ENCODE measurements at places on chromosomes 6 and 20.

DNA sequence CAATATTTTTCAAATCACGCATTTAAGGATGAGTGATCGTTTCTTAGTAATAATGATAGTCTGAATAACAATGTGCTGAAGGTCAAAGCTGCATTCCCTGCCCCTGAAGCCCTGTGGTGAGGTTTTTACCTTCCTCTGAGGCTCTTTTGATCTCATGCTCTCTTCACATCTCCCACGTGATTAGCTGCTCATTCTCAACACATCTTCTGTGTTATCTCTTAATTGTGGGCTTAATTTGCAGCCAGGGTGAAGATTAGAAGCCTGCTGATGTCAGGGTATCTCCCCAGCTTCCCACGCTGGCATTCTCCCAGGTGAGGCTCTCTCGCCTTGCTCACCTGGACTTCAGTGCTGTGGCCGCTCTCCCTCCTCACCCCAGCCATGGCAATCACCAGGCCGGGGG is 109.7 kb upstream of the FOXQ1 start:
- DNase-seq: no peak

DNA sequence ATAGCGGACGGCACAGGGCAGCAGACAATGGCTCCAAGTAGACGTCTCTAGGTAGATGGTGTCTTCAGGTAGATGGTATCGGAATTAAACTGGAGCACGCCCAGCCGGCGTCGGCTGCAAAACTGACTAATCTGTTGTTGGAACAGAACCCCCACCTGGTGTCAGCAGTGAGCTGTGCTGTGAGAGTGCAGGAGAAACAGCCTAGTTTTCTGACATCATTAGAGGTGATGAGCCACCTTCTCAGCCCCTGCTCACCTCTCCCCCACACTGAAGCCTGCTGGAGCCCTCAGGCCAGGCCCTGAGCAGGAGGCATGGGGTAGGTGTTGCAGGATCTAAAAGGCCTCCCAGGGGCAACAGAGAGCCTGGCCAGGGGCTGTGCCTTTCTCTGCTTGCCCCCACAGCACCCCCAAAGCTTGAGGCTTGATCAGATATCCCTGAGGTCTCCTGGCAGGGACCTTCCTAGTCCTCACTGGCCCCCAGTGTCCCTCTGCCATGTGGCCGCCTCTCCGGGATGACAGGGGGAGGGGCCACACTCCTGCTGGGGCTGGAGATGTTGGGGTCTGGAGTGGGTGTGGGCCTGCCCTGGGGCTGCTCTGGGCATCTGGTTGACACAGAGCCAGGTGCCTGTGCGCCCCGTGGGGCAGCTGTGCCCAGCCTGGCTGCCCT is 6.9 kb upstream of the HELZ2 start:
- peak; percentile 46 for DNase-seq

DNA sequence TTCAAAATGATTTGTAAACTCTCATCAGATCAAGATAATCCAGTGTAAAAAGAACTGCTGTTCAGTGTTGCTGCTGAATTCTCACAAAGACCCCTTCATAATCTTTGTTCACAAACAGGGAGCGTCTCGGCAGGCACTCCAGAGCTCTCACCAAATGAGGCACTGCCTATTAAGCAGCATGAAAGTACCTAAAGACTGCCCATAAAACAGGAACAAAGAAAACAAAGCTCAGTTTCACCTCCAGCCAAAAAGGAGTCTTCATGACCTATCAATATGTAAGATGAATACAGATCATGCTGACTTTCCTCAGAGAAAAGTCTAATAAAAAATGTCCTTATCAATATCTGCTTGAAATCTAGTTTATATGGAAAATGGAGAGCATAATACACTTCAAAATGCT is 41.8 kb downstream of the GPR63 start:
- no peak for DNase-seq

DNA sequence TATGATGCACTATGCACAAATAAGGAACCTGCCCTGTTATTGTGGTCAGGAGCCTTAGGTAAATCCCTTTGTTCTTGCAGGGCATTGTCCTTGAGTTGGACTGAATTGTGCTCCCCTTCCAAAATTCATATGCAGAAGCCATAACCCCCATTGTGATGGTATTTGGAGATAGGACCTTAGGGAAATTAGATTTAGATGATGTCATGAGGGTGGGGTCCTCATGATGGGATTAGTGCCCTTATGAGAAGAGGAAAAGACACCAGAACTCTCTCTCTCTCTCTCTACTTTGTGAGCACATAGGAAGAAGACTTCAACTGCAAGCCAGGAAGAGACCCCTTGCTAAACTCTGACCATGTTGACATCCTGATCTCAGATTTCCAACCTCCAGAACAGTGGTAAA is 268.0 kb downstream of the LRFN2 start:
- DNase-seq: no peak

- no peak for DNase-seq
Observed at GRCh38 chr6:14210077-14210476, 92.5 kb downstream of the CD83 start.

- DNase-seq: no peak
Observed at GRCh38 chr6:158077676-158078075, 90.4 kb downstream of the SERAC1 start.

GRCh38 chr6:90045535-90045934 is 151.3 kb downstream of the GJA10 start:
- no peak for DNase-seq

GRCh38 chr6:21033575-21034026 is 499.3 kb downstream of the CDKAL1 start:
- DNase-seq: no peak

- no peak for DNase-seq
Observed at GRCh38 chr20:64212755-64213154, 42.8 kb upstream of the PCMTD2 start.

- DNase-seq: no peak
Observed at GRCh38 chr6:97947841-97948240, 664.8 kb upstream of the MMS22L start.

GRCh38 chr6:83505356-83505755 is 7.0 kb upstream of the PRSS35 start:
- no peak for DNase-seq

DNA sequence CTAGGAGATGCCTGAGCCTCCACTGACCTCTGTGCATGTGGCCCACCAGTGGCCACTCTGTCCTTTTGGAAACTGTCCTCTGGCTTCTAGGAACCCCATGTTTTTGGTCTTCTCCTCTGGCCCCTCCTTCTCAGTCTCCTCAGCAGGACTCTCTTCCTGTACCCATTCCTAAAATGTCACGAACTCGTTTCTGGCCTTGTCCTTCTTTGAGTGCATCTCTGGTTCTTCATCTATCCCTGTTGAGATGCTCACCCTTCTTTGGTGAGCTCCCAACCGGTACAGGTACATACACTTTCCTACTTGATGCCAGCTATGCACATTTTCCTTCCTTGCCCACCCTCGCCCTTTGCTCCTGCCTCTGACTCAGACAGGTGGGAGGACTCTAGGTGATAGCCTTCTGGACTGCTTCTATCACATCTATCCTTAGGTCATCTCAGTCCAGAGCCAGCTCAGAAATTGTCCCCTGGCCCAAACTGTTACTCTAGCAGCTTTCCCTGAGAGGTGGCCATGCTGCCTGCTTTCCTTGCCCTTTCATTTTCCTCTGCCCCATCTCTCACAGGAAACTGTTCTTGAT is 14.8 kb upstream of the NNAT start:
- DNase-seq: no peak

- DNase-seq: no peak
Observed at GRCh38 chr20:42628683-42629082, 561.0 kb downstream of the PTPRT start.

- DNase-seq: no peak
Observed at GRCh38 chr6:34237316-34237721, 646 bp downstream of the HMGA1 start.

- DNase-seq: no peak
Observed at GRCh38 chr6:24980507-24981385, 45.0 kb upstream of the RIPOR2 start.

DNA sequence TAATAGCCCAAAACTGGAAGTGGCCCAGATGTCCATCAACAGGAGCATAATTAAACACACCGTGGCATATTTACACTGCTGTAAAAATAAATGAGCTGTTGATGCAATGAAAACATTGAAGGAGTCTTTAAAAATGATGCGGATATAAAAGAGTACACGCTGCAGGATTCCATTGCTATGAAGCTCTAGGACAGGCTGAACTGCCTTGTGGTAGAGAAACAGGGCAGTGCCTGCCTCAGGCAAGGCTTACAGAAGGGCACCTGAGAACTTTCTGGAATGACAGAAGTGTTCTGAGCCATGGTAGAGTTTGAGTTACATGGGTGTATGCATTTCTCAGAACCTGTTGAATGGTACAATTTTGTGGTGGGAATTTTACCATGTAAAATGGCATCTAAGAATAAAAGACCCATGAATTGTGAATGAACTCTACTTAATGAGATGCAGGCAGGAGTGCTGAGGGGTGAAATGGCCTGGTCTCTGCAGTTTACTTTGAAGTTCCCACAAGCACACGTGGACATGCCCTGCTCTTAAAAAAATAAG is 45.3 kb upstream of the RIN2 start:
- no peak for DNase-seq

- no peak for DNase-seq
Observed at GRCh38 chr6:28523241-28523622, 2.4 kb upstream of the GPX5 start.

GRCh38 chr6:137210903-137211302 is 8.3 kb downstream of the IFNGR1 start:
- no peak for DNase-seq

DNA sequence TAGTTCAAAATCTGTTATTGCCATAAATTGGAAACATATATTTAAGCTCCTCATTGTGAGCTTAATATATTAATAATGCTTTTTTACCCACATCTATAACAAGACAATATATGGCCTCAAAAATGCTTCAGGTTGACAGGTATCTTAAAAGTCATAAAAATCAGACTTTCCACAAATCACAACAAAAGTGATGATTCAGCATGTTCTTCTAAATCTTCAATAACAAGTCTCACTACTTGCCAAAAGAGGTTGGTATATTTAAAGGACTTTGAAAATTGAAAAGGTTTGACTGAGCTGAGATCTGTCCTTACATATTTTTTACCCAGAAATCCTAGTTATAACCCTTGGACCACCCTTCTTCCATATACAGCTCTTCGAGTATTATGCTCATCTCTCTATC is 41.7 kb downstream of the ASCC3 start:
- no peak for DNase-seq

DNA sequence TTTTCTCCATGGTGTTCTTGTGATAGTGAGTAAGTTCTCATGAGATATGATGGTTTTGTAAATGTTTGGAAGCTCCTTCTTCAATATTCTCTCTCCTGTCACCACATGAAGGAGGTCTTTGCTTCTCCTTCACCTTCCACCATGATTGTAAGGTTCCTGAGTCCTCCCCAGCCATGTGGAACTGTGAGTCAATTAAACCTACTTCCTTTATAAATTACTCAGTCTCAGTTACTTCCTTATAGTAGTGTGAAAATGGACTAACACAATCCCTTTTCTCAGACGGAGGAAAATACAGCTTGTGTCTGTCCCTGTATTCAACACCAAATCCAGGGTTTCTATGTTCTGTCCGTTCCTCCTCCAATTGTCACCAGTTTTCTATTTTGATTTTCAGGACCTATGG is 181.0 kb downstream of the ALDH8A1 start:
- no peak for DNase-seq

DNA sequence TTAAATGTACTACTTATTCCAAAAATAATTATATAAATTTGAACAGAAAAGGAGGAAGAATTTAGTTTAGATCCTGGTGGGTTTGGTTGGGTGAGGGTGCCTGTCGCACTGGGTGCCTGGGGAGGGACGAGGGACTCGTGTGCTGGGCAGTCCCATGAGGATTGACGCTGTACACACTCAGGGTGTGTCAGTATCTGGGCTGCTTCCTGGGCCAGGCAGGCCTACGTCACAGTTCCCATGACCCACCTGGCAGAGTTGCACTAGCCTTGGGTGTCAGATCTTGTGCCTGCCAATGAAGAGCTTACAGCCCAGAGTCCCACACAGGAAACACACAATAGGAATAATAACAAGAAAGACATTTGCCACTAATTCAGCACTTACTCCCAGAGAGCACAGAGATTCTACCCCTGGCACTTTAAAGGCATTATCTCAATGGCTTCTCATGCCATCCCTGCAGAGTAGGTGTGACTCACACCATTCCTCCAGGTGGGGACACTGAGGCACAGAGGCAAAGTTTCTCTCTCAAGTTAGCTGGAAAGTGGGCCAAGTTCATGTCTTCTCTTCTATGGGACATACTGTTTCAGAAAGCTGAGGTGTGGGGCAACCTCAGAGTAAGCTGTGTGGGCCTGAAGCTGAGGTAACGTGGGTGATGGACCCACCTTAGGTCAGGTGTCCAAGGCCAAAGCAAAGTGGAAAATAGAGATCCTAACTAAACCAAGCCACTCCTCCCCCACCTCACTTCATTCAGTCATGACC is 1.3 kb upstream of the SDCBP2 start:
- DNase-seq: peak; percentile 63

- no peak for DNase-seq
Observed at GRCh38 chr20:16846006-16846405, 97.8 kb downstream of the OTOR start.

DNA sequence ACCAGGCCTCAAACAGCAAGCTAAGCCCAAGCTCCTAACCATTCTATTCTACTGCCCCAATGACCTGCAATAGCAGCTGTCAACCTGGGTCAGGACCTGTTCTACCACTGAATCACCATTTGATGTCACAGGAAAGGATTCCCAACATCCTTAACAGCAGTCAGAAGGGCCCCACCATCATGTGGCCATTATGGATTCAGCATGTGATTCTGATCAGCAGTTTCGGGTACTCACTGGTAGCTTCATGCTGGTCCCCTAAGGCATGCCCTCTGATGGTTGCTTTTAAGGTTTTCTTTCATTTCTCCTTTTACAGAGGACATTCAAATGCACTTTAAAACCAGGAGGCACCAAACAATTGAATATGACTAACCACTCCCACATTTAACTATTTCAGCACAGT is 37.3 kb upstream of the MAP7 start:
- DNase-seq: no peak

- no peak for DNase-seq
Observed at GRCh38 chr6:3643921-3644738, 107.4 kb downstream of the PXDC1 start.

- no peak for DNase-seq
Observed at GRCh38 chr6:24620637-24621036, 25.4 kb downstream of the KIAA0319 start.

DNA sequence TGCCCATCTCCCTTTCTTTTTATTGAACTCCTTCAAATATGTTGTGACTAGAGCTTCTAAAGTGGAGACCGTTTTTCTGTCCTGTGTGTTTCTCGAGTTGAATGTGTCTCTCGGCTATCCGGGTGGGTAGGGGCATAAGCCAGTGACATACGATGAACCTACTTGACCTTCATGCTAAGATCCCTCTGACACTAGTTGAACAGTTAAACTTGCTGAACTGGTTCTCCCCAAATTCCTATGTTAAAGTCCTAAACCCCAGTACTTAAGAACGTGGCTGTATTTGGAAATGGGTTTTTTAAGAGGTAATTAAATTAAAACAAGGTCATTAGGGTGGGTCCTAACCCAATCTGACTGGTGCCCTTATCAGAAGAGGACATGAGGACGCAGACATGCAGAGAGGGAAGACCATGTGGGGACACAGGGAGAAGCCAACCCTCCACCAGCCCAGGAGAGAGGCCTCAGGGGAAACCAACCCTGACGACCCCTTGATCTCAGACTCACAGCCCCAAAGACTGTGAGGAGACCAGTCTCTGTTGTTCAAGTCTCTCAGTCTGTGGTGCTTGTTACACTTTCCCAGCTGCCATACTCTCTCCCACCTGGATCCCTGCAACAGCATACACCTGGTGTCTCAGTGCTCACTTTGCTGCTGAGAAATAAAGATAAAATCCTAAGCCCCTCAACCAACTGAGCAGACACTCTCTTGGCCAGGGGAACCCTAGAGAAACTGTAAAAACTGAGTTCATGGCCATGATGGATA is 208.4 kb downstream of the MYLK4 start:
- no peak for DNase-seq

All from NCI-H1436 (cell line).